ENCODE measurements at places on chromosomes 7 and 10.

GRCh38 chr7:2010551-2011265 lies 222.0 kb downstream of the MAD1L1 start:
- DNase-seq = no peak

DNA sequence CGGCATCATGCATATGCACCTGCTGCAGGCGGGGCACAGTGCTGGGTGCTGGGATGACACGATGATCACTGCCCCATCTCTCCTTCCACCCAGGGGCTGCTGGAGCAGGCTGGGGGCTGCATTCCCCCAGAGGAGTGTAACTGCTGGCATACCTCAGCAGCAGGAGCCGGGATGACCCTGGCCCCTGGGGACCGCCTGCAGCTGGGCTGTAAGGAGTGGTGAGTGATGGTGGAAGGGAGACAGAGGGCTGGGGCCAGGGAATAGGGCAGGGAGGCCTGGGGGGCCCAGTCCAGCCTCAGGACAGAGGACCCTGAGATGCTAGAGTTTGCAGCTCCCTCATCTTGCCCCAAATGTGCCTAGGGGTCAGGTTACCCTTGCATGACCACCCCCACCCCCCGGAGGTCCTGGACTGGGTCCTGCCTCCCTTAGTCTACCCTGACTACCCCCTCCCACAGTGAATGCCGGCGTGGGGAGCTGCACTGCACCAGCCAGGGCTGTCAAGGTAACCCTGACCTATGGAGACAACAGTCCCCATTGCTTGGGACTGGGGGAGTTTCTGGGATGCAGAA lies 14.5 kb upstream of the ZNF862 start:
- DNase-seq = no peak

GRCh38 chr7:90720984-90721760 lies 125.1 kb downstream of the CDK14 start:
- DNase-seq = no peak

DNA sequence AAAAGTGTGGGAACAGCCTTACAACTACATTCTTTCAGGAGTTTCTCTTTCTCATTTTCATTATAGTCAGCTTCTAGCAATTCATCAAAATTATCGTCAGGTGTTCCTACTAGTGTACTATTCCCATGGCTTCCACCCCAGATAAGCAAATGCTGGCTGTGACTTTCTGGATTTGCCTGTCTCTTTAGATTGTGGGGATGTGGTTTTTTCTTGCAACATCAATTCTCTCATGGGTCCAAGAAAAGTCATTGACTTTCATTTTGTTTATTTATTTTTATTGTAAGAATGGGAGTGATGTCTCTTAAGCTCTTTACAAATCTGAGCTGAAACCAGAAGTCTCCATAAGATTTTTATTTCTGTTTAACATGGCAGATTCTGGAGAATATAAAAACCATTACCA lies 349.7 kb upstream of the SEMA3C start:
- DNase-seq = no peak

- no peak for DNase-seq
These were observed 16.8 kb downstream of the RASGEF1A start for GRCh38 chr10:43249962-43250614.

DNA sequence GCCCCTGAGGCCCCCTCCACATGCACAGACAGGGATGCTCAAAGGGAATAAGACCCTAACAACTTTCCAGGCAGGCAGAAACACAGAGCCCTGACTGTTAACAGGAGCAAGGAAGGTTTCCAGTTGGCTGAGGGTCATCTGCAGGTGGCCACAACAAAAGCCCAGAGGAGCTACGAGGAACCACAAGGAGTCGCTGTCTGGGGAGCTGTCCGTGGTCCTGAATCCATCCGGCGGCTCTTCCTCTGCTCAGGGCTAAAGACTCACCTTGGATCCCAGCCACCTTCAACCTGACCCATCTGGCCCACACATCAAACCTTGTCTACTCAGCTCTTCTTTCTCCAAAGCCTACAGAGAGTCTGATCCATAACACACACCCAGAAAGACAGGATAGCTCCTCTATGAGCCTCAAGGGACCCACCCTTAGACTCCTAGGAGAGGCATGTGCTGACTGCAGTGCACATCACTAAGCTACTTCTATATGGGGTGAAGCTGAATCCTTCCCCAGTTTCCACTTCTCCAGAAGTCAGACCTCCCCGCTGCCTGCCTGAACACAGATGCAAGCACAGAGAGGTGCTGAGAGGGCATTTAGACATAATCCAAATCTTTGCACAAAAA lies 104.0 kb downstream of the SLIT1 start:
- DNase-seq = peak; percentile 58

DNA sequence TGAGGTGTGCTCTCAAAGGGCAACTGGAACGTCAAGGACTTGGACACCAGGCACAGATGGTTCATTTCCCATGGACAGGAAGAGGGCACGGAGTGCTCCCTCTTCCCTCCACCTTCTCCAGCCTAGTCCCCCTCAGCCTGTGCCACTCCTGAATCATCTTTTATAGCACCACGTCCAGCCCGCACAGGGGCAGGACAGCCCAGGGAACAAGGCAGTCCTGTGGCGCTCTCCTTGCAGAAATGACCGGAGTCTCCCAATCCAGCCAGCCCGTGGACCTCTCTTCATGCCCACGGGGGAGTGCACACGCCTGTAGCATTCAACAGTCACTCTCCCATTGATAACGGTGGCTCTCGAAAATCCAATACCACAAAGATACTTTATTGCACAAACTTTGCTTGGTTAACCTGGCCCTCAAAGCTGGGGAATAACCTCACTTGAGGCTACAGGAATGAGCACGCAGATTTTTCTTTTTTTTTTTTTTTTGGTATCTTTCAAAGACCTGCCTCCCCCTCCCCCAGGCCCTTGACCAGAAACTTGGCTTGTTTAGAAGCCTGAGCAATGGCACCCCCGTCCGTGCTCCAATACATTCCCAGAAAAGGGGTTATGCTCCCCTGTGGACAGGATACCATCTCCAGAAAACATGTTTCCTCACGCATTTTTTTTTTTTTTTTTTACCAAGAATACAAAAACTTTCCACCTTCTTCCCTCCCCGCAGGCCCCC lies 733 bp downstream of the PRKCQ start:
- DNase-seq = no peak

DNA sequence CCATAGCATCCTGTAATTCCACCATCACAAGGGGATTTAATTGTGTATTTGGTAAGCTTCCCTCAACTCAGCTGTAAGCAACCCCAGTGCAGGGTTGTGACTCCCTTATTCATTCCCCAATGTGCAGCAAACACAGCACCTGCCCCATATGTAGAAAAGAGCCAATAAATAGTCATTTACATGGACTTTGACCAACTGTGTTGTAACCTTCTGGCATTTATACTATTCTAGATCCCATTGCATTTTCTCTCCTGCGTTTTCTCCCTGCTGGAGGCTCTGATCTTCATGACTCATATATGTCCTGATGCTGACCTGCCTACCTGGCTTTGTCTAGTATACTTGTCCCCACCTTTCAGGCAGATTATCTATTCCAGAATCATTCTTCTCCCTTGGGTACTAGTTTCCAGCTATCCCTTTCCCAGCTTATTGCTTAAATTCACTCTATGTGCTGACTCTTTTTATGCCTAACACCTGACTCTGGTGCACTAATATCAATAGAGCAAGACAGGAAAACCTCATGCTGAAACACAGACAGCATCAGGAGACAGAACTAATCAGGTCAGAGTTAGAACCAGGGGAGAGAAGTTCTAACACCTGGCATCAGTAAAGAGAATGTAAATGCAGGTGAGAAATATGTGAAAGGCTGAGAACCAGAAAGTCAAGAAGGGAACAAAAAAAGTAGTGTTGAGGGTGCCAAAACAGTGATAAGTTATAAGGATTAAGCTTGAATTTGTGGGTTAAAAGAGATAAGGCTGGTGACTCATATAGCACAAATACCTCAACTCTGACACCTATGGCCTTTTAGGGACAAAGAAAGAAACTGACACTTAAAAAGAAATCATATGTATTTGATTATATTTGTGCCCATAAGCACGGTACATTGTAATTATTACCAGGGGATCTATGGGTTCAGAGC lies 402.7 kb downstream of the IPMK start:
- no peak for DNase-seq

DNA sequence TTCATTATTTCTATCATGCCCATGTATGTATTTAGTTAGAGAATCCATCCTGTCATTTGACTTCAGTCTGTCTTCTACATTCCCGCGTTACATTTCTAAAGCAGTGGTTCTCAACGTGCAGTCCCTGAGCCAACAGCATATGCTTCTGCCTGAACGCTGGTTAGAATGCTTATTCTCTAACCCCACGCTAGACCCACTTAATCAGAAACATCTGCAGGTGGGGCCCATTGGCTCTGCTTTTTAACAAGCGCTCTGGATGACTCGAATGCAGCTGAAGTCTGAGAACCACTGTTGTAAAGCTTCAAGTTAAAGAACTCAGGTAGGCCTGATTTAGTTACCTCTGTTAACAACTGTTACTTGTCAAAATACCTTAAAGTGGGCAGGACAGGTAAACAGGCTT lies 38.2 kb downstream of the NEUROD6 start:
- no peak for DNase-seq
